ENCODE measurements at places on chromosomes 1 and 21.
A peak's percentile ranks its signal among the peaks of the same experiment; 100 is the strongest.

DNA sequence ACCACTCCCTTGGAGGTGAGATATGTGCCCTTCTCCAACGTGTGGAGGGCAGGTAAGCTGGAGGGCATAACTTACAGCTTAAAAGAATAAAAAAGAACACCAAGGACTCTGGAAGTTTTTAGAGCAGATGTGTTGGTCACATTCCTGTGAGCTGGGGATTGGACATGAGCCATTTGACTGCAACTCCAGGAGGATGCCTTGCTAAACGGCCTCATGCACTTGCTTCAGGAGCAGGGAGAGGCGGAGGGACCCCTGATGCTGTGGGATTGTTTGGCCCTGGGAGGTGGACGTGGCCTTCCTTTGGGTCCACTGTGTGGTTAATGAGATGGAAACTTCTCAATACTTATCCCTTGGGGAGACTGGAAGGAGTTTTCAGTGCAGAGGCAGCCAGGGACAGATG lies 185.6 kb downstream of the RHOU start:
- no peak for DNase-seq

GRCh38 chr1:1349256-1350012 lies at the start of gene DVL1:
DVL1 (minus strand) TSS chr1:1349418; CDS start chr1:1349065, 353 bp downstream.
- DNase-seq: peak; percentile 52

- no peak for DNase-seq
These were observed 133.5 kb downstream of the C1orf21 start for GRCh38 chr1:184520336-184520735.

- no peak for DNase-seq
These were observed 42.4 kb upstream of the HP1BP3 start for GRCh38 chr1:20829531-20829930.

DNA sequence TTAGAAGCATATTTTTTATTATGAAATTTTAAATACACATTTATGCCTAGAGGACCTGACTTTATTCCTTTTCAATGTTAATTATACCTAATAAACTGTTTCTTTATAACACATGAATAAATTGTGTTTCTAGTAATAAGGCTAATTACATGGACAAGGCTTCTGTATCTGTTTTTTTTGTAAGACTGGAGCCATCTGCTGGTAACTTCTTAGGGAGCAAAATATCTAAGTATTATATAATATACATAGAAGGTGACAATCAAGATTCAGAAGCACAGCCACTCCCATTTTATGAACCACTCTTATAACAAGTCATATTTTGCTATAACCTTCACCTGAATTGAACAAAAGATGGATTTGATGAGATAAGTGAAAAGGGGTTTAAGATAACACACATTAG lies 84.2 kb downstream of the LBR start:
- DNase-seq: peak; percentile 26

- DNase-seq: no peak
These were observed 63.9 kb upstream of the EFHD2 start for GRCh38 chr1:15345705-15346345.

Measured in NCI-H1436 (cell line).